ENCODE measurements at places on chromosomes 3 and 15.

- DNase-seq, result no peak
These were observed 316.8 kb upstream of the GBE1 start for GRCh38 chr3:82078246-82078645.

DNA sequence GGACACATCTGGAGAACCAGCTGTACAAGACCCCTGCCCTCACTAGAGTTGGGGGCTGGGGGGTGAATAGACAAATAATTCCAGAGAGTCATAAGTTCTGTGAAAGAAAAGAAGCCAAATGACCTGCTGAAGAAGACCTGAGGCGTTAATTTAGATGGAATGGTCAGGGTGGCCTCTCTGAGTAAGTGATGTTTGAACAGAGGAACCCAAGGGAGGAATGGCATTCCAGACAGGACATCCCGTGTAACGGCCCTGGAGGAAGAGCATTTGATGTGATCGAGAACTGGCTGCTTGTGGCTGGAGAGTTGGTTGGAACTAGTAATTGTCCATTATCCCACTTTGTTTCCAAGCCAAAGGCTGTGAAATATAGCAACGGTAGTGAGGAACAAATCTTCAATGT lies 1.7 kb downstream of the NR2C2 start:
- no peak for DNase-seq

GRCh38 chr3:8103954-8104353 lies 397.7 kb upstream of the LMCD1 start:
- DNase-seq, result no peak

DNA sequence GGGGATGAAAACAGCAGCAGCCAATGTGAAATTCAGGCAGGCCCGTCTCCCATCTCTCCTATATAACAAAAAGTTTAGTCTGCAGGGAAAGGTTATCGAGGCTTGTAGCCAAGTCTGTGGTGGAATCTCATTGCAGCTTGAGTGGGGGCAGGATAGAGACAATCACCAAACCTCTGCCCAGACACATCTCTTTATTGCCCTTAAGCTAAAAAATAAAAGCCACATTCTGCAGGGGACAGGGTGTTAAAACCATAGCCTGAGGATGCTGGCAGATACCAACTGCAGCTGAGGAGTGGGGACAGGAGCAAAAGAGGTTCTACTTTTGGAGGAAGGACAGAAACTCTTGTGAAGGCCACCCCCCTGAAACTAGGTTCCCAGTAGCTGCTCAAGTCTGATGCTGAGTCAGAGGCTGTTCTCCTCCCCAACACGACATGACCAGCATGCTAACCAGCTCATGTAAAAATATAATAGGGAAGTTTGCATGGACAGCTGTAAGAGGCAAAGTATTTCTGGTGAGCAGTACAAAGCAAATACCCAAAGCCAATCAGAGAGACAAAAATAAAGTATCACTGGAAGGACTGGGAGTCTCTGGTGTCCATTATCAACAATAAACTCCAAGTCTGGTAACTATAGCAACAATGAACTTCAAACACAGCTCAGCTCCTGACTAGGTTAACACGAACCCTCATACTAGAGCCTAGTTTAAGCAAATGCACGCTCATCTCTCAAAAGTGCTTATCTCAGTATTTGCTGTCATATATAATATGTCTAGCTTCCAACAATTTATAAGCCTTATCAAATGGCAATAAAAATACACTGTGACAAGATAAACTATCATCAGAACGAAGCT lies 362.2 kb upstream of the SLCO3A1 start:
- DNase-seq, result no peak

- DNase-seq, result no peak
These were observed 147.2 kb downstream of the FOXP1 start for GRCh38 chr3:71436337-71436736.

- DNase-seq, result no peak
These were observed 30.5 kb downstream of the PLXND1 start for GRCh38 chr3:129575997-129576384.

- no peak for DNase-seq
These were observed 230.0 kb upstream of the MCTP2 start for GRCh38 chr15:94001255-94001801.

DNA sequence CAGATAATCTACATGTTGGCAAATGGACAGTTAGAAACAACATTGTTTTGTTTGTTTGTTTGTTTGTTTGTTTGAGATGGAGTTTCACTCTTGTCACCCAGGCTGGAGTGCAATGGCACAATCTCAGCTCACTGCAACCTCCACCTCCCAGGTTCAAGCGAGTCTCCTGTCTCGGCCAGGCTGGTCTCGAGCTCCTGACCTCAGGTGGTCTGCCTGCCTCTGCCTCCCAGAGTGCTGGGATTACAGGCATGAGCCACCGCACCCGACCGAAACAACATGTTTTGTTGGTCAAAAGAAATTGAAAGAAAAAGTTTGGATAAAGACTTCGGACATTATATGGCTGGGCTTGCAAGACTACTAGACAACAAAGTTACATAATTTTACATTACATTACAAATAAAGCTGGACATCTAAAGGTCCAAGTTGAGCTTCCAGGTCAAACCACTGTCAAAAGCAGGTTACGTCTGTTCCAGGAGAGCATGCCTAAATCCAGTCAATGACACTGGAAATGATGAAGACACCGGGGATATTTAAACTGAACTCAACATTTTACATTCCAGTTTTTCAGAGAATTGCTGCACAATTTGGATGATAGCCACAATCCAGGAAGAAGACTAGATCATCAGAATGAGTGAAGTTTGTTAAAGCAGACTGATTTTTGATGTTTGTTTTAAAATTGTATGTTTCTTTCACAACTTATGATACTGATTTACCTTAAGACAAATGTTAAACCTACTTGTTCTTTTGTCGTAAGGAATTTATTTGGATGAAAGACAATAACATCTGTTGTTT lies 18.6 kb downstream of the SERP1 start:
- no peak for DNase-seq

- no peak for DNase-seq
These were observed 30.8 kb downstream of the SRP14 start for GRCh38 chr15:40008061-40008765.

DNA sequence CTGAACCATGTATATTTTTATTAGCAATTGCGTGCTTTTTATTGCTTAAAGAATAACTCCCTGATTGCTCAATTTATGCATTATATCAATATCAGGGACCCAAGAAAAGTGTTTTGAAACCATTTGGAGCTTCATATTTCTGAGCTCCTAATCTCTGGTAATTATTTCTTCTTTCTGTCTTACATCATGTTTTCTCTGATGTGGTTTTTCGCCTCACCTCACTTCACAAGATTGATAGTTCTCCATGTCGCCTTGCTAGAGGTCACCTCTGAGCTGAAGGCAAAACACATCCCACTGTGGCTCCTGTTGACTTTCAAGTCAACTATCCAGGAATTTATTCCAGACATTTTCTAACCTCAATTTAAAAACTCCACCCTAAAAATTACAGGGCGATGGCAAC lies 837.4 kb downstream of the CADM2 start:
- no peak for DNase-seq

GRCh38 chr3:160027541-160028195 lies 39.0 kb downstream of the IL12A start:
- DNase-seq, result no peak

DNA sequence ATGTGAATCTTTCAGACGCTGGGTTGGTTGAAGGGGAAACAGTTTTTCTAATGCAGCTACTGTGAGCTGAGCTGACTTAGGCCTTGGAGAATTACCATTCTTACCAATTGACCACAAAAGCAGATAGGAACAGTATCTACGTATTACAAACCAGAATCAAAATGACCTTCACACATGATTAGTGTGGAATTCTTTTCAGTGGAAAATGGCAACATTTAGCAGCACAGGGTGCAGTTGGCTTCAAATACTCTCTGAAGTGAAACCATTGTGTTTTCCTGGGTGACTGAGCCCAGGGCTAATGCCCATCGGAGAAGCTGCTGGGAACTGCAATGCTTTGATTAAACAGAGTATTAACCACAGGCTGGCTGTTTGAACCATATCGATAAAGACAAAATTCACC lies 40.2 kb upstream of the GOLGA8J start:
- DNase-seq, result no peak

GRCh38 chr15:39471785-39472574 lies 108.9 kb upstream of the THBS1 start:
- no peak for DNase-seq

DNA sequence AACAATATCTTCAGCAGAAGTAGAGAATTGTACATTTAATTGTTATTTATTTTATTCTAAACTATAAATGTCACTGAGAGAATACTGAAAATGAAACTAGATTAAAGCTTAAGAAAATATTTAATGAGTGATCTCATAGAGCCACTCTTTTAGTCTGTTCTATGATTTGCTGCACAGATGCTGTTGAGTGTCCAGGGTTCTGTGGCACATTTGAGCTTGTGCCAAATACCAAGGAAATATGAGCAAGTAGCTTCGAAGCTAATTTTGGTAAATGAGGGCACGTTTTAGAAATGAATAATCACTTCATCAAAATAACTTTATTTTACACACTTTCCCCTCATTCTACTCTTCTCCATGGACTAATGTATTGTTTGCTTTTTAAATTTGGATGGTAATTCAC lies 53.6 kb upstream of the THRB start:
- no peak for DNase-seq

DNA sequence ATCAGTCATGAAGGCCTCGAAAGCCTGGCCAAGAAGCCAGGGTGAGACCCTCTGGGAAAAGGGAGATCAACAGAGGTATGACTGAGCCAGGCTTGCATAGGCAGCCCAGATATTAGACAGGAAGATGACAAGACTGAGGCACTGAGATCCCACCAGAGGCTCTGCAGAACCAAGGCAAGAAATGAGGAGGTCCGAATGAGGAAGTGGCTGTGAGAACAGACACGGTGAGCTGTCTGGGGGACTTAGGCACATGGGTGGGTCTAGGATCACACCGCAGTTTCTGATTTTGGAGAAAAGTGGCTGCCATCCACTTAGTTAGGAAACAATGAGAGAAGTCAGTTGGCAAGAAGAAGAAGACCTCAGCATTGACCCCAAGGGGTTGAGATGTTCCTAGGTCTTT lies 31.5 kb upstream of the PRSS50 start:
- no peak for DNase-seq

DNA sequence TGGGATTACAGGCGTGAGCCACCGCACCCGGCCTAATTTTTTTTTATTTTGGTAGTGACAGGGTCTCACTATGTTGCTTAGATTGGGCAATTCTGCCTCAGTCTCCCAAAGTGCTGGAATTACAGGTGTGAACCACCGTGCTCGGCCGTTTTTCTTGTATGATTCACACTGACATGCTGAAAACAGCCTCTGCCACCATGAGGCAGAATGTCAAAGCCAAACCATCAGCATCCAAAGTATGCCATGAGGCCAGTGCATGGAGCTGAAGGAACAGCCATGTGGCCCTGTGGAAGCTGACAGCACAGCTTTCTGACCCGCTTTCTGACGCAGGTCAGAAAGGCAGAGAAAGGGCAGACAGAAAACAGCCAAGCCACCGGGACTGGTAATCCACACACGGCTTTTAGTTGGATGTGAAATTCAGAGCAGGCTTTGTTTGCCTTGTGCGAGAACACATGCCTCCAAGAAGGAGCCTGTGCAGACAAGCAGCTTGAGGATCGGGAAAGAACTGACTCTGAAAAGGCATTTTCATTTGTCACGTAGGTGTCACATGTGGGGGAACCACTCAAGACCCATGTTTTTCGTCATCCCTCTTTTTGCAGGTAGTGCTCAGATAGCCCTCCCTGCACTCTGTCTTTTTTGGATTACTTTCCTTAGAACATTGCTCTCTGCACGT lies 25.1 kb downstream of the XYLB start:
- no peak for DNase-seq

DNA sequence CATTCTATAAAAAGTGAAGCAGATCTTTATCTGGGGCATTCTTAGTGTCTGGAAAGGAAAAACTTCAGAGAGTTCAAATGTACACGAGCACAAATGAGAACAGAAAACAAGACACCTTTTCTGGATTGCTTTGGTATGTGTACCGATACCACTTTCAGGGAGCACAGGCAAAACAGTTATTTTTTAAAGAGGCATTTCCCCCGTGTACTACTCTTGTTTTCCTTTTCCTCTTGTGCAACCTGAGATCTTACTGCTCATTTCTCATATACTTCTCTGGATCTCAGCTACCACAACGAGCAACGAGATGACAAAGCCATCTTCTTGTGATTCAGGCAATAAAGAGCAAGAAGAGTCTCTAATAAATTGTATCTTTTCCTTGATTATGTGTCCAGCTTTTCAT lies 463.6 kb downstream of the SHQ1 start:
- no peak for DNase-seq

- no peak for DNase-seq
These were observed 2.7 kb upstream of the ANKRD63 start for GRCh38 chr15:40285554-40286011.

- no peak for DNase-seq
These were observed 39.2 kb downstream of the SAMMSON start for GRCh38 chr3:70038693-70039092.

DNA sequence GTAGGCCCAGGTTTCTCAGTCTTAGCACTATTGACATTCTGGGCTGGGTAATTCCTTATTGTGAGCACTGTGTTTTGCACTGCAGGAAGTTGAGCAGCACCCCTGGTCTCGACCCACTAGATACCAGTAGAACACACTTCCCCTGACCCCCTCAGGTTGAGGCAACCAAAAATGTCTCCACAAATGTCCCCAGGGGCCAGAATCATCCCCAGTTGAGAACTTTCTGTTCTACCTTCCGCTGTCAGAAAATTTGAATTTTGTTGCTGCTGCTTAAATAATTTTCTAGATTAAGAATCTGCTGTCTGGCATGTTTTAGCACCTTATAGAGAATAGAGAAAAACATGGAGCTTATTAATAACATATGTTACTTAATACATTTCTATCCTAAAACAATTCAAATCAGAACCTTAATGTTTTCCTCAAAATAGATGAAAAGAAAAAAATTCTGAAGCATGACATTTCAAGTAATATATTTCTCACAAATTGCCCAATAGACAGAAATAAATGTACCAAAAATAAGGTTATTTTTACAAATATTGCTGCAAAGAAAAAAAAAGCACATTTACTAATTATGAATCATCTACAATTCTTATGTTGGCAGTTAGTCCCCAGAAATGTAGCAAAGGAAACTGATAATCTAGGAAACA lies 13.2 kb upstream of the THRB start:
- DNase-seq, result no peak

All from hematopoietic multipotent progenitor cell treated with erythropoietin and hydrocortisone succinate and interleukin-3 and kit ligand, for 15 days (in vitro differentiated cells).